Testis (tissue), 5 donors: ENCODE measurements at places on chromosomes 3 and 15. TPM values are rescaled to one million over a fixed set of nuclear protein-coding genes. Genes with fewer than 3 reads are reported as not detected.
A peak's percentile ranks its signal among the peaks of the same experiment; 100 is the strongest.

DNA sequence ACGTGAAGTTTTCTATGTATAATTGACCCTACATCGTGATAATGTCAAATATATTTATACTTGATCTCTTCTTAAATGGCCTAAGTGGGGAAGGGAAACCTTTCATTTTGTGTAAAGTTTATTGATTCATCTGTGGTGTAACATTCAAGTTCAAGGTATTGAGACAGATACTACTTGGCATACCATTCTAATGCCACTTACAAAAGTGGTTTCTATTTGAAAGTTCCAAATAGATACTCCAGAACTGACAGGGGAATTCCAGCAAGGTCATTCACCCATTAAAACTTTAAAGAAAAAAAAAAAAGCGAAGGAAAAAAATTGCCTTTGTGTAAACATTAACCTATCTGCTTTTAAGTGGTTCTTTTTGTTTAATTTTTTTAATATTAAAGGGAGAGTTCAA, 45.3 kb upstream of the MAP3K13 start:
- no peaks in the 10 kb centered on the region for H3K27me3 ChIP-seq
- no peak for DNase-seq
- peak overlapping the region; percentile 63 for H3K27ac ChIP-seq
- peaks cover 4% of the 10 kb centered on the region for H3K4me1 ChIP-seq

GRCh38 chr3:34284959-34285826, 486.8 kb downstream of the PDCD6IP start:
- no peak for DNase-seq
- H3K27ac ChIP-seq = no peak overlapping the region
- H3K36me3 ChIP-seq = no peaks in the 10 kb centered on the region
- H3K4me1 ChIP-seq = no peaks in the 10 kb centered on the region
- no peak overlapping the region for H3K4me3 ChIP-seq

GRCh38 chr3:39262846-39263245, 17.0 kb downstream of the CX3CR1 start:
- no peak for DNase-seq
- H3K27ac ChIP-seq = no peak overlapping the region
- H3K4me3 ChIP-seq = no peak overlapping the region
- H3K36me3 ChIP-seq = no peaks in the 10 kb centered on the region
- H3K27me3 ChIP-seq = no peaks in the 10 kb centered on the region

- H3K27me3 ChIP-seq = no peaks in the 10 kb centered on the region
- no peak overlapping the region for H3K27ac ChIP-seq
- no peak for DNase-seq
- H3K4me3 ChIP-seq = no peak overlapping the region
- H3K36me3 ChIP-seq = no peaks in the 10 kb centered on the region
Measured at GRCh38 chr3:156772588-156773206, 53.5 kb upstream of the LEKR1 start.

DNA sequence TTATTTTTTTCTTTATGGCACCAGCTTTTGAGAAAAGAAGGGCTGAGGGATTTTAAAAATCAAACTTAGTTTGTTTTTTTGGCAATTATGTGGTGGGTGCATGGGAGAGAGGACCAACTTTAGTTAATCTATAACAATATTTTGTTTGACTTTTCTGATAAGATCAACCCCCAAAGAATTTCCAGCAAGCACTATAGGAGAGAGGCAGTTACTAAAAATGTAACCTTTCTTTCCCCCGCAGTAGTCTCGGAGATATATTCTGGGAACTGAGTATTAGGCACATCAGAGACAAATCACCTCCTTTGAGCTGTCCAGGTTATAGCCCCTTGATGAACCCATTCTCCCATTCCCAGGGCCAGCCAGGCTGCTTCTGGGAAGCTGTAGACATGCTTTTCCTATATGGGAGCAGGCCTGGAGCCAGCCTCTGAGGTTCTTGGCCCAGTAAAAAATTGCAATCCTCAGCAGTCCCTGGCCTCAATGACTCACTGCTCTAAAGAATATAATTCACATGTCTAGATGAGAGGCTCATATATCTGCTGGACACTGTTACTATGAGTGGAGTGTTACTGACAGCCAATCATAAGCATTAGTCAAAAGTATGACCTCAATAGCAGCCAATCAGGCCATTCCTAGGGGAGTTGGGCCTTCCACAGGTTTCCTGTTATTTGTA, 138.3 kb upstream of the AGBL1 start:
- H3K4me1 ChIP-seq = no peaks in the 10 kb centered on the region
- H3K27ac ChIP-seq = no peak overlapping the region
- DNase-seq = no peak

- no peaks in the 10 kb centered on the region for H3K36me3 ChIP-seq
- no peak overlapping the region for H3K4me3 ChIP-seq
- peaks cover 24% of the 10 kb centered on the region for H3K4me1 ChIP-seq
- H3K27ac ChIP-seq = no peak overlapping the region
- no peak for DNase-seq
Measured at GRCh38 chr15:74545086-74545485, 4.1 kb downstream of the ARID3B start.

The HYAL1 gene
- total RNA-seq = 3.2 TPM

GRCh38 chr15:34223904-34224596, 766 bp upstream of the EMC4 start:
- H3K4me1 ChIP-seq = peaks cover 16% of the 10 kb centered on the region
- peak overlapping the region; percentile 90 for H3K27ac ChIP-seq
- no peaks in the 10 kb centered on the region for H3K27me3 ChIP-seq
- H3K4me3 ChIP-seq = peak overlapping the region; percentile 80
- no peak for DNase-seq
- no peaks in the 10 kb centered on the region for H3K36me3 ChIP-seq

DNA sequence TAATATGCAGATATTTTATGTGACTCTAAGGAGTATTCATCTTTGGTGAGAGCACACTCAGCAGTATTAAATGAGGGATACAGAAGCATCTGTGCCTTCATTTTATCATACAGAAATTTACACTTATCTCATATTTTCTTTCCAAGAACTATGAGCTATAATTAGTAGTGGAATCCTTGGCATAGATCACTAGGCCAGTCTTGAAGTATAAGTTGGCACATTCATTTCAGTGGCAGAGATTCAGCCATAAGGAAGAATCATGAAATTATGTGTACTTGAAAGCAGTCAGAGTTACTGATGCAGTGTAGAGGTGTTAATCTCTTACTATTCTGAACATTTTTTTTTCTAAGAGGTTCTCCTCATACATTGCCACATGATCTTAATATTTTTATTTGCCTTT, 393.6 kb upstream of the GOLIM4 start:
- no peak overlapping the region for H3K4me3 ChIP-seq
- H3K4me1 ChIP-seq = no peaks in the 10 kb centered on the region
- no peaks in the 10 kb centered on the region for H3K36me3 ChIP-seq
- DNase-seq = no peak

The BSN gene
- total RNA-seq = 25.3 TPM

GRCh38 chr3:192881159-192881786, 36.4 kb downstream of the MB21D2 start:
- no peak for DNase-seq
- H3K27me3 ChIP-seq = no peaks in the 10 kb centered on the region
- no peak overlapping the region for H3K4me3 ChIP-seq
- H3K27ac ChIP-seq = no peak overlapping the region
- no peaks in the 10 kb centered on the region for H3K36me3 ChIP-seq
- peaks cover 10% of the 10 kb centered on the region for H3K4me1 ChIP-seq

The CD96 gene
- 0.16 TPM for total RNA-seq

- no peak overlapping the region for H3K27ac ChIP-seq
- no peak for DNase-seq
Measured at GRCh38 chr3:10281951-10282350, 10.8 kb downstream of the GHRL start.

The FEZF2 gene
- total RNA-seq = not detected

DNA sequence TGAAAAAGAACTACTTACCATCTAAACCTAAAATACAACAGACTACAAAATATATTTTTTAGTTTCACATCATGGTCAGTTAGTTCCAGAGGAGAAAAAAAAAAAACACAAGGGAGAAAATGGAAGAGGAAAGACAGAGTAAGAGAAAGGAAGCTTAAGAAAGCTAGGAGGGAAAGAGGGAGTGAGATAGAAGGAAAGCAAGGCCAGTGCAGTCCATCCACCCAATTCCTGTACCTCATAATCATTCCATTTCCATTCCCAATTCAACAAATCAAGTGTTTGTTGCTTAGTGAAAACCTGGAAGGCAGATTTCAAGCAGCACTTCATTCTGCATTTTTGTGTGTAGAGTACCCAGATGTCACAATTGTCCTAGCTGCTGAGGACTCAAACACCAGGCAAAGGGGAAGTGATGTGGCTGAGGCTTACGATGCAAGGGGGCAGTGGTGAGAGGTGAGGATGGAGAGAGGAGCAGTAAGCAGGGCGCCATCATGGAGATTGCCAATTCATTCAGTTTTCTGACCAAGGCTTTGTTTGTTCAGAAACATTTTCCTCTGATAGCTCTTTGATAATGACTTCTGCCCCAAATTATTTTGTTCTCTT, 83.6 kb upstream of the GSK3B start:
- no peak overlapping the region for H3K27ac ChIP-seq
- no peak for DNase-seq
- no peaks in the 10 kb centered on the region for H3K4me1 ChIP-seq
- H3K27me3 ChIP-seq = no peaks in the 10 kb centered on the region
- H3K4me3 ChIP-seq = no peak overlapping the region

DNA sequence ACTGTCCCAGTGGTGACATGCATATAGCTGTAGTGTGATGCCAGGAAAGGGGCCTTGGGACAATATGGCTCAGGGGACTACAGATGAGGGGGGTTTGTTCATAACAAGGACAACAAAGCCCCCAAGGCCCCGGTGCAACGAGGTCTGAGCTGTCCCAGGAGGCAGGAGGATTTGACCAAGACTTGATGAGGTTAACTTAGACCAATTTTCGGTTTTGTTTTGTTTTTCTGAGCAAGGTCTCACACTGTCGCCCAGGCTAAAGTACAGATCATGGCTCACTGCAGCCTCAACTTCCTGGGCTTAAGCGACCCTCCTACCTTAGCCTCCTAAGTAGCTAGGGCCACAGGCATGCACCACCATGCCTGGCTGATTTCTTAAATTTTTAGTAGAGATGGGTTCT, 23.8 kb downstream of the EFCAB12 start:
- no peaks in the 10 kb centered on the region for H3K27me3 ChIP-seq
- no peaks in the 10 kb centered on the region for H3K36me3 ChIP-seq
- H3K4me3 ChIP-seq = no peak overlapping the region
- no peak for DNase-seq
- H3K4me1 ChIP-seq = no peaks in the 10 kb centered on the region

GRCh38 chr3:146974001-146974400, 368.9 kb upstream of the PLSCR5 start:
- H3K36me3 ChIP-seq = no peaks in the 10 kb centered on the region
- no peak overlapping the region for H3K27ac ChIP-seq
- DNase-seq = no peak
- H3K4me1 ChIP-seq = no peaks in the 10 kb centered on the region

GRCh38 chr3:182617500-182617899, 175.8 kb upstream of the ATP11B start:
- no peak for DNase-seq
- H3K36me3 ChIP-seq = no peaks in the 10 kb centered on the region
- H3K27me3 ChIP-seq = no peaks in the 10 kb centered on the region
- H3K4me3 ChIP-seq = no peak overlapping the region
- no peak overlapping the region for H3K27ac ChIP-seq
- no peaks in the 10 kb centered on the region for H3K4me1 ChIP-seq

The KNL1 gene
- 66.0 TPM for total RNA-seq

- no peaks in the 10 kb centered on the region for H3K27me3 ChIP-seq
- DNase-seq = no peak
- H3K36me3 ChIP-seq = no peaks in the 10 kb centered on the region
- no peak overlapping the region for H3K4me3 ChIP-seq
Measured at GRCh38 chr15:62785881-62786828, 256.4 kb upstream of the TPM1 start.

The ANKUB1 gene
- total RNA-seq = 0.56 TPM

GRCh38 chr3:186094696-186095425, 14.0 kb downstream of the ETV5 start:
- H3K36me3 ChIP-seq = no peaks in the 10 kb centered on the region
- peaks cover 23% of the 10 kb centered on the region for H3K4me1 ChIP-seq
- H3K27ac ChIP-seq = no peak overlapping the region
- H3K4me3 ChIP-seq = no peak overlapping the region
- no peaks in the 10 kb centered on the region for H3K27me3 ChIP-seq

- DNase-seq = no peak
- H3K27me3 ChIP-seq = no peaks in the 10 kb centered on the region
- no peak overlapping the region for H3K4me3 ChIP-seq
- H3K36me3 ChIP-seq = no peaks in the 10 kb centered on the region
- H3K27ac ChIP-seq = no peak overlapping the region
- H3K4me1 ChIP-seq = no peaks in the 10 kb centered on the region
Measured at GRCh38 chr3:113218681-113219045, 7.3 kb downstream of the BOC start.

The RHCG gene
- total RNA-seq = 0.62 TPM

DNA sequence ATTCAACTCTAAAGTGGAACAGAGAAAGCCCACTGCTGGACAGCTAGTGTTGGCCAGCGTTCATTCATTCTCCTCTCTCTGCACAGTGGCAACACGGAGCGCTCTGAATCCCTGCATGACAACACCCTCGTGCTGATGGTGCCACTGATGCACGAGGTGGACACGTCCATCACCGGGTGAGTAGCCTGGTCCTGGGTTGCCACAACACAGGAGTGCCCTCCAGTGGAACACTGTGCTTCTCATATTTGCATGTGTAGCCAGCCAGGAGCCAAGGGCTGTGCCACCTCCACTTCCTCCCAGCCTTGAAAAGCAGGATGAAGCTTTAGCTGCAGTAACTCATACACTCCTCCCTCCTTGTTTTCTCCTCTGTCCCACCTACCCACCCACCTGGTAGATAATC, 120.0 kb upstream of the CTDSPL start:
- H3K36me3 ChIP-seq = no peaks in the 10 kb centered on the region
- no peak overlapping the region for H3K4me3 ChIP-seq
- H3K4me1 ChIP-seq = no peaks in the 10 kb centered on the region
- H3K27me3 ChIP-seq = no peaks in the 10 kb centered on the region
- H3K27ac ChIP-seq = no peak overlapping the region
- DNase-seq = peak; percentile 82

The IQCF5 gene
- 114 TPM for total RNA-seq

- no peak for DNase-seq
- H3K27ac ChIP-seq = no peak overlapping the region
- H3K27me3 ChIP-seq = no peaks in the 10 kb centered on the region
- no peak overlapping the region for H3K4me3 ChIP-seq
- H3K4me1 ChIP-seq = no peaks in the 10 kb centered on the region
Measured at GRCh38 chr15:29043736-29044502, 158.1 kb downstream of the APBA2 start.

DNA sequence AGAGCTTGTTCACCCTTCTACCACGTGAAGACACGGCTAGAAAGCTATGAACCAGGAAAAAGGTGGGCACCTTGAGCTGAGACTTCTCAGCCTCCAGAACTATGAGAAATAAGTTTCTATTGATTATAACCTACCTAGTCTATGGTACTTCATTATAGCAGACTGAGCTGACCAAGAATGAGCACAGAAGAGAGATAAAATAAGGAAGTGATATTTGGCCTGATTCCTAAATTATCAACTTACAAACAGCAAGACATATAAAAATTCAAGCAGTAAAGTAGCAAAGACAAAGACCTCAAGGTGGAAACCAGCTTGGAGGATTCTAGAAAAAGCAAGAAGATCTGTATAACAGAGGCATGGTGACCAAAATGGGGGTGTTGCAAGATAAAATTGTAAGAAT, 63.9 kb upstream of the OSTN start:
- H3K27me3 ChIP-seq = no peaks in the 10 kb centered on the region
- no peak for DNase-seq
- no peaks in the 10 kb centered on the region for H3K4me1 ChIP-seq
- H3K4me3 ChIP-seq = no peak overlapping the region

- no peak for DNase-seq
- H3K27me3 ChIP-seq = no peaks in the 10 kb centered on the region
- no peak overlapping the region for H3K27ac ChIP-seq
- H3K4me3 ChIP-seq = no peak overlapping the region
Measured at GRCh38 chr3:150723946-150724345, 20.2 kb upstream of the ERICH6 start.

The FBXL2 gene
- total RNA-seq = 24.8 TPM
